ENCODE measurements at places on chromosomes 5 and 9. TPM values are rescaled to one million over a fixed set of nuclear protein-coding genes. Genes with fewer than 3 reads are reported as not detected.

DNA sequence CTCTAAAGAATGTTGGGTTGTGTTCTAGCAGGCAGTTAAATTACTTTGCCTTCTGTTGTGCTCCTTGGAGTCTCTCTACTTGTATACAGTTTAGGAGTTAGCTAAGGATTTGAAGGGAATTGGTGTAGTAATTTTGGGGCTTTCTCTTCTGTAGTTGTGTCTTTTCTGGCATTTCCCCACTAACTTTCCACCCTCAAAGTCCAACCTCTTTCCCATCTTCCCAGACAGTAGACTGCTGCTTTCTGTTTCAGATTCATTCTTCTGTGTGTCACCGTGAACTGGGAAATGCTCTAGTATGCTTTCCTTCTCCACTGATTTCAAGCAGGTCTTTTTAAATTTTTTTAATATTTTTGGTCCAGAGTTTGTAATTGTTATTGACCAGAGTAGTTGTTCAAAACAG lies 4.5 kb upstream of the ANGPTL2 start:
- no peak overlapping the region for H3K4me3 ChIP-seq
- no peaks in the 10 kb centered on the region for H3K4me1 ChIP-seq
- H3K27me3 ChIP-seq = no peaks in the 10 kb centered on the region
- H3K27ac ChIP-seq = no peak overlapping the region
- no peaks in the 10 kb centered on the region for H3K36me3 ChIP-seq
- DNase-seq = no peak

DNA sequence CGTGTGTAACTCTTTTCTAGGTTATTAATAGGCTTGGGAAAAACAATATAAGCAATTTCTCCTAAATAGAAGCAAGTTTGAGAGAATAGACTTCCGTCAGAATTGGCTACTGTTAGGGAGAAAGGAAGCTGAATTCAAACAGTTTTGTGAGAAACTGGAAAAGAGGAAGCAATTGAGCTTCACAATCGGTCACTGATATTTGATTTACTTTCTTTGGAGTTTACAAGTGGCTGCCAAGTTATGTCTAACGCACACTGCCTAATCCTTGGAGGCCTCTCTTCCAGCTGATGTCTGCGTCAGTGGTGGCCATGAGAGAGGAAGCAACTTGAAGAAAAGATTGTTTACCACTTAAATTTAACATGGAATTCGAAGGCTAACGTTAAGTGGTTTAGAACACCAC lies 319.5 kb downstream of the ADGRV1 start:
- no peak for DNase-seq
- H3K36me3 ChIP-seq = no peaks in the 10 kb centered on the region
- no peaks in the 10 kb centered on the region for H3K27me3 ChIP-seq
- no peaks in the 10 kb centered on the region for H3K4me1 ChIP-seq
- H3K27ac ChIP-seq = peak overlapping the region; percentile 51
- no peak overlapping the region for H3K4me3 ChIP-seq

DNA sequence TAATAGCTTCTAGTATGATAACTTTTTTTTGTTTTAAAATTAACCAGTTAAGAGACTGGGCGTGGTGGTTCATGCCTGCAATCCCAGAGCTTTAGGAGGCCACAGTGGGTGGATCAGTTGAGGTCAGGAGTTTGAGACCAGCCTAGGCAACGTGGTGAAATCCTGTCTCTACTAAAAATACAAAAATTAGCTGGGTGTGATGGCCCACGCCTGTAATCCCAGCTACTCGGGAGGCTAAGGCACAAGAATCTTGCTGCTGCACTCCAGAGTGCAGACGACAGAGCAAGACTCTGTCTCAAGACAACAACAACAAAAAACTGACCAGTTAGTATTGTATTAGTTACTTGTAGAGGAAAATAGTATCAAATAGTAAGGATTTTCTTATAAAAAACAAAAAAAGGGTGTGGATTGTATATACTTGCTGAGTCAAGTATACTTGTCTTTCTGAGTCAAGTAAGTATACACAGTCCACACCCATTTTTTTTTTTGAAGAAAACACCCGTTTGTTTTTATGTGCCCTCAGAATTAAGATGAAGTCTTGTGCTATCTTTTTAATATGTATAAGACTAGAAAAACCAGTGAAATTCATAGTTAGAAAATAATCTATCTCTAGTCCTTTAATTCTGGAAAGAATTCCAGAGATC lies 25.3 kb downstream of the UBAP1 start:
- no peak overlapping the region for H3K4me3 ChIP-seq
- peaks cover 12% of the 10 kb centered on the region for H3K36me3 ChIP-seq
- DNase-seq = no peak
- H3K27ac ChIP-seq = no peak overlapping the region

GRCh38 chr9:21110708-21111576 lies 30.7 kb downstream of the IFNW1 start:
- no peak for DNase-seq
- H3K4me3 ChIP-seq = no peak overlapping the region
- no peaks in the 10 kb centered on the region for H3K27me3 ChIP-seq
- no peak overlapping the region for H3K27ac ChIP-seq
- H3K36me3 ChIP-seq = no peaks in the 10 kb centered on the region

Gene SV2C
- 1.7 TPM for total RNA-seq

Gene ATOX1
- 98.6 TPM for total RNA-seq

GRCh38 chr5:117144086-117144485 lies 569.5 kb upstream of the SEMA6A start:
- no peak for DNase-seq
- H3K27ac ChIP-seq = no peak overlapping the region
- H3K27me3 ChIP-seq = no peaks in the 10 kb centered on the region
- no peaks in the 10 kb centered on the region for H3K36me3 ChIP-seq
- no peak overlapping the region for H3K4me3 ChIP-seq
- H3K4me1 ChIP-seq = no peaks in the 10 kb centered on the region

Gene LHX3
- not detected for total RNA-seq

Gene NADK2
- 20.1 TPM for total RNA-seq

DNA sequence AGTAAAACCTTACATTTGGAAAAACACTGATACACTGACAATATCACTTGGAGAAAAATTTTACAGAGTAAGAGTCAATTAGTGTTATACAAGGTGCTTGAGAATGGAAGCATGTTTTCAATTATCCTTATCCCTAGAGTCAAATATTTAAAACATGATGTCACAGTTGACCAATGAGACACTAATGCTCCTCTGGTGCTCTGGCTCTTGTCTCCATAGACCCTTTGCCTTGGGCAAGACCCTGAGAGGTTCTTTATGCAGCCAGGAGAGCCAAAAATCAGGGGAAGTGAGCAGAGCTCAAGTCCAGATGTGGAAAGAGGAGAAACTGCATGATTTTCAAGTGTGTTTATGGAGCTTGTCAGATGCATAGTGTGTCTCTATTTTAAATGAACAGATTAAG lies 153.9 kb downstream of the MARCHF11 start:
- no peaks in the 10 kb centered on the region for H3K36me3 ChIP-seq
- no peak overlapping the region for H3K4me3 ChIP-seq
- H3K4me1 ChIP-seq = no peaks in the 10 kb centered on the region
- H3K27ac ChIP-seq = no peak overlapping the region
- DNase-seq = no peak
- H3K27me3 ChIP-seq = no peaks in the 10 kb centered on the region

- peaks cover 2% of the 10 kb centered on the region for H3K27me3 ChIP-seq
- H3K27ac ChIP-seq = no peak overlapping the region
- no peak overlapping the region for H3K4me3 ChIP-seq
- no peaks in the 10 kb centered on the region for H3K4me1 ChIP-seq
- DNase-seq = no peak
- H3K36me3 ChIP-seq = no peaks in the 10 kb centered on the region
These were observed 99.5 kb downstream of the PAX5 start for GRCh38 chr9:36934478-36935065.

Gene TAF11L10
- total RNA-seq = not detected

DNA sequence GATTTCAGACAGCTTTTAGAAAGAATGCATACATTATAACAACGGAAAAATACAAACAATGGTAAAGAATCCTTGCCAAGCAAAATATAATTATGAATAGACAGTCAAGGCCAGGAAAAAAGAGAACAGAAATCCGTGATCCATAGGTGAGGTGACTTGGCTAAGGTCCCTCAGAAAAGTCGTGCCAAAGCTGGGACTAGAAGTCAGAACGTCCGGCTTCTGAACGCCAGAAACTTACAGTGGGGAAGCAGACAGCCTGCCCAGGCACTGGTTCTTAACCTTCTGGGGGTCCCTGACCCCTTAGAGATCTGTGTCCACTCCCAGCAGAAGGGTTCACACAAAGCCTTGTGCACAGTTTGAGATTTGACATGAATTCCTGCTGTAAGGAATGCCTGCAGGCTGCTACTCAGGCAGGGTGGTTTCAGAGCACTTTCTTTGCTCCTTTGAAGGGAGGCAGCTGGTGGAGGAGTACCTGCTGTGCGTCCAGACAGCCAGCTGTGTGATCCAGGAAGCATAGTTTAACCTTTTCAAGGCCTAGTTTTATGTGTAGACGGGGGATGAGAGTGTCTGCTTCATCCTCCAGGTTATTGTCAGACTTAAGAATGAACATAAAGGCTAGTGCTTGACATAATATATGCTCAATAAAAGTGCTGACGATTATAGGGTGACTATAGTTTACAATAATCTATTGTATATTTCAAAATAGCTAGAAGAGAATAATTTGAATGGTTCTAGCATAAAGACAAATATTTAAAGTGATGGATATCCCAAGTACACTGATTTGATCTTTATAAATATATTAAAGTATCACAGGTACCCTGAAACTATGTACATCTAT lies 852 bp downstream of the ARHGEF37 start:
- DNase-seq = no peak
- H3K4me1 ChIP-seq = peaks cover 26% of the 10 kb centered on the region
- H3K36me3 ChIP-seq = no peaks in the 10 kb centered on the region
- H3K27ac ChIP-seq = peak overlapping the region; percentile 83
- peak overlapping the region; percentile 51 for H3K4me3 ChIP-seq

DNA sequence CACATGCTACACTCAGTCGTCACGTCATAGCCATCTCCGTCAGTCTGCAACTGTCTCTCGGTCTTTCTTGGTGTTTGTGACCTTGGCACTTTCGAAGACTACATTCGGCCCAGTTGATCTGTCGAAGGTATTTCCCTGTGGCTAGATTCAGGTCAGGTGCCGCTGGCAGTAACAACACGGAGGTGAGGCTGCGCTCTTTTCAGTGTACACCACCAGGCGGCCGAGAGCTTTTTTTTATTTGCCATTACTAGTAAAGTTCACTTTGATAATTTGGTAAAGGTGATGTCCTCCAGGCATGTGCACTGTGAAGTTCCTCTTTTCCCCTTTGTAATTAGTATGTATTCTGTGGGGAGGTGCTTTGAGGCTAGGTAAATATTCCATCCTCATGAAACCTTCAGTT lies 49.7 kb downstream of the RNF130 start:
- H3K4me3 ChIP-seq = no peak overlapping the region
- H3K27ac ChIP-seq = no peak overlapping the region
- DNase-seq = no peak
- no peaks in the 10 kb centered on the region for H3K36me3 ChIP-seq
- H3K4me1 ChIP-seq = peaks cover 36% of the 10 kb centered on the region

Gene PCDHGB1
- total RNA-seq = 8.4 TPM

DNA sequence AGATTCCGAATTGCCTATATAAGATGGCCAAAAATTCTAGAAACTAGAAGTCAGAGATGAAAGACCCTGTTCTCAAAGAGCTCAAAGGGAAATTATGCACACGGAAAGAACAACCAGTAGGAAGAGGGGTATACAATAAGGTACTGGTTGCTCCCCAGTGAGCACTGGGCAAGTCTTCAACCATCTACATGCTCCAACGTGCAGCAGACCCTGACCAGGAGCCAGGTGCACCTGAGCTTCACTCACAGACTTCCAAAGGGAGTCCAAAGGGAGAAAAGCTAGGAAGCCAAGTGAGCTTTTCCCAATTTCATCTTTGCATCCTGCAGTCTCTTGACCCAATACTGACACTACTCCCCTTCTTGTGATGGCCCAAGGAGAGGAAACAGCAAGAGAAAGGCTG lies 3.9 kb downstream of the REEP5 start:
- H3K4me3 ChIP-seq = no peak overlapping the region
- H3K27me3 ChIP-seq = no peaks in the 10 kb centered on the region
- DNase-seq = no peak
- no peaks in the 10 kb centered on the region for H3K36me3 ChIP-seq

GRCh38 chr9:73855206-73855605 lies 641.9 kb upstream of the RORB start:
- H3K4me1 ChIP-seq = no peaks in the 10 kb centered on the region
- H3K27me3 ChIP-seq = no peaks in the 10 kb centered on the region
- no peak overlapping the region for H3K27ac ChIP-seq
- no peak for DNase-seq
- H3K4me3 ChIP-seq = no peak overlapping the region

Gene CKMT2
- total RNA-seq = 6.1 TPM

- H3K27ac ChIP-seq = no peak overlapping the region
- H3K36me3 ChIP-seq = no peaks in the 10 kb centered on the region
- no peak for DNase-seq
- no peaks in the 10 kb centered on the region for H3K4me1 ChIP-seq
These were observed 232.2 kb downstream of the PDE4D start for GRCh38 chr5:59661311-59661710.

- DNase-seq = peak; percentile 77
- no peaks in the 10 kb centered on the region for H3K27me3 ChIP-seq
- no peak overlapping the region for H3K4me3 ChIP-seq
- H3K4me1 ChIP-seq = no peaks in the 10 kb centered on the region
These were observed 31.7 kb upstream of the BASP1 start for GRCh38 chr5:17185773-17186172.

Gene PCSK5
- 31.4 TPM for total RNA-seq

- peaks cover 6% of the 10 kb centered on the region for H3K4me1 ChIP-seq
- no peak for DNase-seq
- no peaks in the 10 kb centered on the region for H3K36me3 ChIP-seq
- H3K27me3 ChIP-seq = no peaks in the 10 kb centered on the region
These were observed 17.9 kb downstream of the TRUB2 start for GRCh38 chr9:128304136-128304970.

DNA sequence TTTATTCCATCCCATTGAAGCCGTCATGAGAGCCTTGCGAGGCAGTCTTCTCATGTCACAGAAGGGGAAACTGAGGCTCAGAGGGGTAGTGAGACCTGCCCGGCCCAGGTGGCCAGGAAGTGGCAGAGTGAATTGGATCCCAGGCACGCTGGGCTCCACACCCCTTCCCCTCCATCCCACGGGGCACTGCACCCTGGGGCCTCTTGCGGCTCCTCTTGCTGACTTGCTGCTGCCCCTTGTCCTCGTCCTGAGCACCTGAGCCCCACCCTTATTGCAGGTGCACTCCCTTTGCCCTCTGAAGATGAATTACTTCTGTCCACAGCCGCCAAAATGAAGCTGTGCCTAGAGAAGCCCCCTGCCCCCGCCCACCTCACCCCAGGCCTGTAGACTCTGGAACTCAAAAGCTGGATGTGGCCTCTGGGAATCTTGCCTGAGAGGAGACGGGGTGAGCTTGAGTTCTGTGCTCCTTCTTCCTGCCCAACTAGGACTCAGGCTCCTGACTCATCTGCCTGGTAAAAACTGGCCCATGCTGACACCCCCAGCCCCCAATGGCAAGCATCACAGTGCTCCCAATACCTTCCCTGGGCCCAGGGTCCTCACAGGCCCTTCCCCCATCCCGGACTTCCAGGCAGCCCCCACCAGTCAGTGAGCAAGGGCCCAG lies 6.4 kb downstream of the NEURL1B start:
- no peaks in the 10 kb centered on the region for H3K36me3 ChIP-seq
- peak overlapping the region; percentile 74 for H3K27ac ChIP-seq
- H3K4me3 ChIP-seq = no peak overlapping the region
- DNase-seq = no peak

Gene CLIC3
- total RNA-seq = 1.2 TPM

All from tibial nerve (tissue), 4 donors.